ENCODE measurements at places on chromosomes 7 and 10. TPM values are rescaled to one million over a fixed set of nuclear protein-coding genes. Genes with fewer than 3 reads are reported as not detected.

DENND2A gene
- total RNA-seq: 8.2 TPM

CUBN gene
- total RNA-seq: 0.42 TPM

GRCh38 chr10:86706401-86706841, 38.1 kb downstream of the LDB3 start:
- no peak for DNase-seq

GRCh38 chr10:9547936-9548904, 1469.5 kb upstream of the CELF2 start:
- no peak for DNase-seq
